ENCODE measurements at places on chromosomes 3 and 15. TPM values are rescaled to one million over a fixed set of nuclear protein-coding genes. Genes with fewer than 3 reads are reported as not detected.

CYP1A1 gene
- total RNA-seq: 6.9 TPM

AADAC gene
- total RNA-seq: not detected

MESP1 gene
- 67.4 TPM for total RNA-seq

LRRC31 gene
- total RNA-seq: 0.91 TPM

MOBP gene
- total RNA-seq: not detected

PSMD2 gene
- 230 TPM for total RNA-seq

CEP19 gene
- total RNA-seq: 6.3 TPM

CCR9 gene
- total RNA-seq: not detected

TNNC1 gene
- total RNA-seq: 2.7 TPM

ACOX2 gene
- 19.7 TPM for total RNA-seq

SIN3A gene
- 51.0 TPM for total RNA-seq

CELF6 gene
- 3.7 TPM for total RNA-seq

PRKCI gene
- 74.4 TPM for total RNA-seq

GPR160 gene
- total RNA-seq: 27.4 TPM

HRG gene
- total RNA-seq: not detected

FAM43A gene
- 93.6 TPM for total RNA-seq

CLDN16 gene
- not detected for total RNA-seq

ADGRG7 gene
- not detected for total RNA-seq

CDHR4 gene
- not detected for total RNA-seq

TXNRD3 gene
- total RNA-seq: 20.7 TPM

DUOXA2 gene
- not detected for total RNA-seq

TUSC7 gene
- total RNA-seq: not detected

CFAP20DC gene
- 8.3 TPM for total RNA-seq

ARNT2 gene
- 43.7 TPM for total RNA-seq

KLF15 gene
- total RNA-seq: 72.6 TPM

PLA2G4D gene
- 2.1 TPM for total RNA-seq

STRIT1 gene
- total RNA-seq: not detected

All from prostate gland (tissue), 2 donors.